RPMI7951 (cell line): ENCODE measurements at places on chromosomes 2 and 18.
A peak's percentile ranks its signal among the peaks of the same experiment; 100 is the strongest.

DNA sequence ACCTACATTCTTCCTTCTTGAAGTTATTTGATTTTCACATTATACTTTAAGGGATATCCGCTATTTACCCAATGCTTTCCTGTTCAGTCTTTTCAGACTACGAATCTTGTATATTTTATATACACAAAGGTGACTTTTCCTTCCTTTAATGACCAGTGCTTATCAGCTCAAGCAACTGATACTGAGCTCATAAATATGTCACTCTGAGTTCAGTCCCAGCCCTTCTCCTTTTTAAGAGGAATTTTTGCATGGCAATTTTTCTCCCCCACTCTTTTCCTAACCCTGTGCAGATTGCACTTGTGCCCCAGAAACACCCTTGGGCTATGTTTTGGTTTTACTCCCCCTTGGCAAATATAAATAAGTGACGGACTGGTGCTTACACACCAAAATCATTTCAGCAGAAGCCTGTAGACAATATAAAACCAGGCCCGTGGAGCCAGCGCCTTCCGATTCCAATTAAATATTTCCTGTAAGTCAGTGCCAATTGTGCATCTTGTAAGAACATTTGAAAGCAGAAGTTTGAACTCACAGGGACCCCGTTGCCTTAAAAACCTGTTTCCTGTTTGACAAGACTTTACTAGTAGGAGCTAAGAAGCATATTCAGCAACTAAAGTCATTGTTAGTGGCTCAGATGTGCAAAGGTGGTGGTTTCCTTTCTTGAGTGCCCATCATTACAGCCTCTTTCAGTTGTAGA is 66.3 kb upstream of the GATA6 start:
- no peak for DNase-seq

GRCh38 chr2:127320586-127321275 is 26.8 kb upstream of the ERCC3 start:
- no peak for DNase-seq

DNA sequence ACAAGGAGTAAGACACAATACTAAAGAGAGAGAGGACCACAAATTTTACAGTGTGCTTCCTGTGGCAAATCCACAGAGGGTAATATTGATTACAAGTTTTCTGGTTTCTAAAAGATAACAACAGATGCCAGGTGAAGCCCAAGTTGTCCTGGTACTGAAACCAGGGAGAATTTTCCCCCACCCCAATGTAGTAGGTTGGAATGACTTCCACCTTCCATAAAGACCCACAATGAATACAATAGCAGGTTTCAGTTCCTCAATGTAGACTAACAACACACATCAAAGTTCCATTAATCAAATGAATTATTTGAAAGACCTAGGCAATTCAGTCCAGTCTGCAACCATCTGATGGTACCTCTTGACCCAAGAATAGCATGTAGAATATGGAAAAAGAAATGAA is 44.0 kb upstream of the TMEM247 start:
- DNase-seq = no peak

DNA sequence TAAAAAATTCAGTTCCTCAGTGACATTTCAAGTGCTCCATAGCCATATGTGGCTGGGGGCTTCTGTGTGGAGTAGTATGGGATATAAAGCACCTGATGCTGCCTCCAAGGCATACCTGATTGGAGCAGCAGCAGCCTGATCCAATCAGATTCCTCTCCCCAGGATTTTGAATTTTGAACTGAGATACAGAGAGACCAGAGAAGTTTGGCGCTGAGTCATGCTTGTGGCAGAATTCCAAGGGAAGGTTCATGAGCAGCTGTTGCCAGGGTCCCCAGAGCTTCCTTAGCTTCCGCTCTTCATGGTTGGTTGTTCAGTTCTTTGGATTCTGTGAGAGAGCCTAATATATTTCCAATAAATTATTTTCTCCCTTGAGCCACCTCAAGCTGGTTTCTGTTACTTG is 29.0 kb upstream of the CFAP36 start:
- DNase-seq = peak; percentile 77

GRCh38 chr18:76875390-76876325 is 53.3 kb downstream of the ZNF236 start:
- peak; percentile 24 for DNase-seq

- no peak for DNase-seq
Observed at GRCh38 chr2:40226637-40227036, 225.3 kb downstream of the SLC8A1 start.

GRCh38 chr2:26347286-26347865 is 787 bp upstream of the ADGRF3 start:
- no peak for DNase-seq

DNA sequence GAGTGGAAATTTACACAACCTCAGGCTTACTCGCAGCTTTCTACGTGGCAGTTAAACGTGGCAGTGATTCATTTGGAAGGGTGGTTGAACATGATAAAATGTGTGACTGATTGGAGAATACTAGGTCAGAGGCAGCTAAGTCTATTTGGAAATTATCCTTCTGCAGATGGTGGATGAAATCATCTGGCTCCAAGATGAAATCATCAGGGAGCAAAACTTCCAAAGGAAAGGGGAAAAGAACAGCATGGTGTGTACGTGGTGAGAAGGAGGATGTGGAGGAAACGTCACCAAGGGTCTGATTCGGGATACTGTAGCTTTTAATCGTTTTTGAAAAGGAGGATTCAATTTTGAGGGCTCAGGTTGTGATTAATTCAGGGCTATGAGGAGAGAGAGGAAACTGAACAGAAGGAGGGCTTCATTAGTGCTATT is 47.9 kb downstream of the COL3A1 start:
- DNase-seq = peak; percentile 87

- no peak for DNase-seq
Observed at GRCh38 chr2:240925191-240925567, 19.0 kb downstream of the CROCC2 start.

DNA sequence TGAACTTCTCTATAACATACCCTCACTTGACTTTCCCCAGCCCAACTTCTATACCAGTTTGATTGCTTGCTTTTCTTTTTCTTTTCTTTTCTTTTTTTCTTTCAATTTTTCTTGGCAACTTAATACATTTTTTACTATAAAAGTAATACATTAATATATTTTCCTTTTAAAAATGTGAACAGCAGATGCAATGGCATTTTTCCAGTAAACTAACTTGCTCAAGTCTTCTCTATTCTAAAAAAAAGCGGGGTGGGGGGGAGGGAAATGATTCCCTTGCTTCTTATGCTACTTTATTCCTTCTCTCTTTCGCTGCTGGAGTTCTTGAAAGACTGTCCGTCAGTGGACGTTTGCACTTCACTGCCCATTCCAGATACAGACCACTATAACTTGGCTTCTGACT is 70.5 kb downstream of the RBMS1 start:
- no peak for DNase-seq

- no peak for DNase-seq
Observed at GRCh38 chr2:157465554-157465953, 21.7 kb upstream of the CYTIP start.

GRCh38 chr2:205177546-205177945 is 504.8 kb upstream of the NRP2 start:
- no peak for DNase-seq

GRCh38 chr2:37692711-37693110 is 21.3 kb upstream of the CDC42EP3 start:
- no peak for DNase-seq

DNA sequence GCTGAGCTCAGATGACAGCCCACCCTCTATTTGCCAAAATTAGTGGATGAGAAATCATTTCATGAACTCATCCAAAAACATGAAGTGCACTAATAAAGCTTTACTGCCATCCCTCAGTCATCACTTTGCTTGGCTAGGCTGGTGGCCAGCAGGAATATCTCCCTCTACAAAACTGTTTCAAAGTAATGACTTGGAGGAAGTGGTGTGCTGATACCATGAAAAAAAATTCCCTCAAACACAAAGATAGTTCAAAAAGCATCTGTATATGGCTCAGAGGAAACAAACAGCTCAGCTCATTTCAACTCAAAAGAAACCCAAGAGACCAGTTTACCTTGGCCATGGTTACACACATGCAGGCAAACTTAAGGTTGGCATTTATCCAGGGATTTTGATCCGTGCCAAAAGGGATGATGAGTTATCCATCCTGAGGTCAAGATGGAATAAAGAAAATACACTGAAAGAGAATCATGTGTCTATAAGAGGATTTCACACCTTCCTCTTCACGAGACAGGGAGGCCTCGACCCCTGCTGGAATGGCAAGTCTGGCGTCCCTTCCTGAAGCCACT is 18.4 kb upstream of the WIPF1 start:
- peak; percentile 91 for DNase-seq

DNA sequence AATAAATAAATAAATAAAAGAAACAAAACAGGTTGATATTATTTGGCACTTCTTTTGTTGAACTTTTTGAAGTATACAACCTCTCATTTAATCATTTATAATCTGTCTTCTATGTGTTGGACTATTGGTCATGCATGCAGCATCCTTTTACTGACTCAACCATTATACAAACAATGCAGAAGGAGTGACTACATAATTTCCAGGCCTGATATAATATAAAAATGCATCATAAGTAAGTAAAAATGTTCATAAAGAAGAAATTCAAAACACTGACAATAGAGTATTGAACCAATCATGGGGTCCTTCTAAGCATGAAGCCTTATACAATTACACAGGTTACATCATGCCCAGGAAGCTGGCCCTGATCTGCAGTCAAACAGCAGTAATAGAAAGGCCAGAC is 141.5 kb upstream of the FN1 start:
- DNase-seq = no peak

GRCh38 chr2:106195456-106195855 is 1.4 kb upstream of the UXS1 start:
- DNase-seq = no peak

DNA sequence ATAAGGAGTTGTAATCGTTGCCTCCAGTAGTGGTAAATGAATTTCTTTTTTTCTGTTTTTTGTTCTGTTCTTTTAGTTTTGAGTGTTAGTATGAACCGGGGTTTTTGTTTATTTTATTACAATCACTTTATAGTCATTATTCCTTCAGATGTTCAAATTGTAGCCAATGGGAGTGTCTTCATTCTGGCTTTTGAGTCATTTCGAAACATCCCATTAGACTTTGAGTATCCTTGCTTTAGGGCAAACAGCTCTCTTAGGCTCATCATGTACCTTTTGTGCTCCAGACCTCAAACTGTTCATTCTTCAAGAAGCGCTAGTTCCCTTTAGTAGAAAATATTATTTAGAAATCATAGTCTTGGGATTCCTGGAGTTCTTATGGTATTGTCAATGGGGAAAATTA is 54.2 kb upstream of the PAX3 start:
- DNase-seq = peak; percentile 73

GRCh38 chr2:227308784-227309183 is 16.3 kb upstream of the MFF start:
- peak; percentile 10 for DNase-seq

- DNase-seq = no peak
Observed at GRCh38 chr2:240463274-240463865, 27.9 kb downstream of the GPC1 start.

DNA sequence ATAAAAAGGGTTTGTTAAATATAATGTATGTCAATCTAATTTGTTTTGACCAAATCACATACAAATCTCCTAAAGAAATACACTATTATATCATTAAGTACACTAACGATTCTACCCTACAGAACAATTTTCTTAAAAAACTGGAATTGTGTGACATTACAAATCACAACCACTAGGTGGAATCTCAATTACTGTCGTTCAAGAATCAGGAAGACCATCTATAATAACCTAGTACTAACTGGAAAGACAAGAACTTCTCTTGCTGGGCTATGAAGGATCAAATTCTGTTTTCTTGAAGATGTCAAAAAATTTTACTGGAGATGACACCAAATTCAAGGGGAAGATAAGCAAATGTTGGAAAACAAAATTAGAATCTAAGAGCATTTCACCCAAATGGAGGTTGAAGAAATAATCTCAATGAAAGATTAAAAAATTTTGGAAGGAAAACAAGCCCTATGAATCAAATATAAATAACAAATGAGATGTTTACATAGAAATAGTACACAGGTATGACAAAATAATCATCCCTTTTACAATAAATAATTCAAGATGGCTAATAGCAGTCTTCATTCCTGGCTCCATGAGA is 110.9 kb downstream of the STK39 start:
- peak; percentile 54 for DNase-seq

- DNase-seq = peak; percentile 31
Observed at GRCh38 chr2:66865161-66865560, 430.2 kb downstream of the MEIS1 start.

GRCh38 chr18:55657572-55658331 is 69.8 kb upstream of the TCF4 start:
- DNase-seq = no peak

DNA sequence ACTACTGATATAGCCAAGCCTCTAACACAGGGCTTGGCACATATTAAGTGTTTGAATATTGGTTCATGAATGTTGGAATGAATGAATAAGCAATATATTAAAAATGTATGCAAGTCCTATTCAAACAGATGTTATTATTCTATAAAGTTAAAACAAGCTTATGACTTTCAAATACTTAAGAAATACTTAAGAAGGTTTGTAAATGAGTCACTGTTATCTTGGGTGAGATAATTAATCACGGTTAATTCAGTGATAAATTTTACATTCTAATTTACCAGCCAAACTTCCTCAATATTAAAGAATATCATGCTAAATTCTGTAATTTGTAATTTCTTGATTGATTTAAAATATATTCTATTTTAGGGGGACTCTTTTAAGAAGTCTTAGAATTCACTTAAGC is 74.8 kb downstream of the RBMS1 start:
- DNase-seq = no peak

- DNase-seq = no peak
Observed at GRCh38 chr2:236981701-236982485, 103.8 kb upstream of the COPS8 start.

DNA sequence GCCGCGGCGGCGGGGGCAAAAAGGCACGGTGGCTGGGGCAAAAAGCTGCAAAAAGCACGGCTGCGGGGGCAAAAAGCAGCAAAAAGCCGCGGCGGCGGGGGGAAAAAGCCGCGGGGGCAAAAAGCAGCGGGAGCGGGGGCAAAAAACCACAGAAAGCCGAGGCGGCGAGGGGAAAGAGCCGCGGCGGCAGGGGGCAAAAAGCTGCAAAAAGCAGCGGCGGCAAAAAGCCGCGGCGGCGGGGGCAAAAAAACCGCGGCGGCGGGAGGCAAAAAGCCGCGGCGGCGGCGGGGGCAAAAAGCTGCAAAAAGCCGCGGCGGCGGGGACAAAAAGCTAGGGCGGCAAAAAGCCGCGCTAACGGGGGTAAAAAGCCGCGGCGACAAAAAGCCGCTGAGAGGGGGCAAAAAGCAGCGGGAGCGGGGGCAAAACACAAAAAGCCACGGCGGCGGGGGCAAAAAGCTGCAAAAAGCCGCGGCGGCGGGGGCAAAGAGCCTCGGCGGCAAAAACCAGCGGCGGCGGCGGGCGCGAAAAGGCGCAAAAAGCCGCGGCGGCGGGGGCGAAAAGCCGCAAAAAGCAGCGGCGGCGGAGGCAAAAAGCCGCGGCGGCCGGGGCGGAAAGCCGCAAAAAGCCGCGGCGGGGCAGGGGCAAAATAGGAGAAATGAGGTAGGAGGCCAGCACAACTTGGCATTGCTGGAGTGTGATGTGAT is 123.4 kb downstream of the ANKRD30BL start:
- DNase-seq = no peak

- no peak for DNase-seq
Observed at GRCh38 chr2:1777781-1778180, 33.5 kb upstream of the PXDN start.

GRCh38 chr2:140063356-140063755 is 1283.2 kb upstream of the NXPH2 start:
- DNase-seq = no peak

GRCh38 chr2:66173645-66174044 is 261.3 kb upstream of the MEIS1 start:
- no peak for DNase-seq
